IPS-NIHi11 (cell line): ENCODE measurements at places on chromosomes 6 and 20.
A peak's percentile ranks its signal among the peaks of the same experiment; 100 is the strongest.

- DNase-seq, result no peak
Measured at GRCh38 chr6:133980168-133980567, 27.1 kb downstream of the TBPL1 start.

GRCh38 chr20:38805502-38805957, at the start of gene PPP1R16B:
Gene PPP1R16B (plus strand): TSS chr20:38805697. CDS start chr20:38835926, 30,229 bp downstream.
- DNase-seq, result peak; percentile 82

DNA sequence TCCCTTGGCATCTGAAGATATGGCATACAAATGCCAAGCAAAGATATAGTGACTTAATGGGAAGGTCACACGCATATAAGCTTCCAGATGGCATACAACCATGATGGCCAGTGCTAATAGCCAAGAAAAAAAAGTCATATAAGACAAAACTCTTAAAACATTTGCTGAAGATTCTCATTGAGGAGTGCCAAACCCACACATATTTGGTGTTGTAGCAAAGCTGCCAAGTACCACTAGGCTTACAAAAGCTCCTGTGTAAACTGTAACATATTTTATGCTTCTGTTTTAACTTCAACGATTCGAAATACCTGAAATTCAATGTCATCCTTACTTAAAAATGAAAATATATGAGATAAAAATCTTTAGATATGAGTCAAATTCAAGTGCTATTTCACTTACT, 123.0 kb downstream of the HMGCLL1 start:
- DNase-seq, result no peak

- no peak for DNase-seq
Measured at GRCh38 chr6:31426395-31427354, 23.3 kb downstream of the MICA start.

GRCh38 chr6:129490521-129491255, 219.3 kb downstream of the ARHGAP18 start:
- peak; percentile 48 for DNase-seq

DNA sequence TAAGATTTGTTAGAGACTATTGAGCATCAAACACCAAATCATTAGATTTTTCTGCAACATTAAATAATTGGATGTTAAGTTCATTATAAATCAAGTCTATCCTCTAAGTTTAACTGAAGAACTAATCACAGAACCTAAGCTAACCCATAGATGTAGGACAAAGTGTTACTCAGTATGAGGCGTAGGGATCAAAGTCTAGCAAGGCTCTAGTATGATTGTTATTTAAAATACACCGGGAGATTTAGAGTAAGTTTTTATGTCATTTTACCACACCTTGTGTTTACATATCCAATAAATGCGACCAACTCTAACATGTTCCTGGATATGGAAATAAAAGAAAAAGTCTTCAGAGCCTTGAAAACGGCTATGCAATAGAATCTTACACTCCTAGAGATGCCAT, 2.6 kb downstream of the ADGB start:
- DNase-seq, result no peak

DNA sequence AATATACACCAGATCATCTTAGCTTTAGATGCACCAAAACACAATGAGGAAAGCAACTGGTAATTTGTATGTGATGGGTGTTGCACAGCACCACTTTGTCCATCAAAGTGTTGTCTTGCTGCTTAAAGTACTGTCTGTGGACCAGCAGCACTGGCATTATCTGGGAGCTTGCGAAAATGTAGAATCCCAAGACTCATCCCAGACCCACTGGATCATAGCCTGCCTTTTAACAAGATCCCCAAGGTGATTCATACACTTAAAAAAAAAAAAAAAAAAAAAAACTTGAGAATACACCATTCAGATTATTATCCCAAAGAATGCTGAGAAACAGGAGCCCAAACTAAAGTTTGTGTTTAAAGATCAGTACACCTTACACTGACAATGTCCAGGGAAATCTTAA, 123.4 kb downstream of the TASP1 start:
- no peak for DNase-seq

- DNase-seq, result no peak
Measured at GRCh38 chr6:13226071-13226470, 102.3 kb downstream of the TBC1D7 start.

- no peak for DNase-seq
Measured at GRCh38 chr20:13852306-13852705, 67.5 kb downstream of the NDUFAF5 start.

- DNase-seq, result peak; percentile 72
Measured at GRCh38 chr6:26065952-26066380, 21.3 kb upstream of the HFE start.

GRCh38 chr6:12208190-12208589, 82.0 kb upstream of the EDN1 start:
- no peak for DNase-seq

- no peak for DNase-seq
Measured at GRCh38 chr20:53561505-53561904, 32.1 kb downstream of the ZNF217 start.

DNA sequence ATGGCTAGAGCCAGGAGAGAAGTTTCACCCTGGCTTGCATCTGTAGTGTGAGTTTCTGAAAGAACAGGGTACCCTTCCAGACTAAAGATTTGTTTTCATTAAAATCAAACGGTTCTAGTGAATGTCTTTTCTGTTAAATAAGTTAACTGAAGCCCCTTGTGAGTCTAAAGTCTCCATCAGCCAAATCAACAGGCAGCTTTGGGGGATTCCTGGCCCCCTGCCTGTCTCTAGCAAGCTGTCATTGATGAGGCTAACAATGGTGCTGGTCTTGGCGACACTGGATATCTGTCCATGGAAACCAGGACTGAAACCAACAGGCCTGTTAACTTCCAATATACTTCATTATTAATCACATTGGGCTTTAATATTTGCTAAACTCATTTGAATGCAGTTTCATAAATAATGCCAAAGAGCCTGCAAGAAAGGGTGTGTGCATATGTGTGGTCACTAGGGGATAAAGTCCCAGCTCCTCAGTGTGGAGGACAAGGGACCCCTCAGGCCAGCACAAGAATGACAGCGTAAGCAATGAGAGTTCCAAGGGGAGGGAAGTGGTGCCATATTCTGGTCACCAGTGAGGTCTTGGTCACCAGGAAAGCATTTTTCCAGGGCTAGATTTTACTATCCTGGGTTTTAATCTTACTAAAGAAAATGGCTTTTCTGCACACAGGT, 9.1 kb upstream of the RNF182 start:
- no peak for DNase-seq

- no peak for DNase-seq
Measured at GRCh38 chr6:85703406-85703805, 60.7 kb upstream of the SYNCRIP start.

GRCh38 chr20:41497186-41497895, 120.8 kb downstream of the CHD6 start:
- no peak for DNase-seq

- no peak for DNase-seq
Measured at GRCh38 chr6:104625536-104625935, 234.2 kb downstream of the HACE1 start.

DNA sequence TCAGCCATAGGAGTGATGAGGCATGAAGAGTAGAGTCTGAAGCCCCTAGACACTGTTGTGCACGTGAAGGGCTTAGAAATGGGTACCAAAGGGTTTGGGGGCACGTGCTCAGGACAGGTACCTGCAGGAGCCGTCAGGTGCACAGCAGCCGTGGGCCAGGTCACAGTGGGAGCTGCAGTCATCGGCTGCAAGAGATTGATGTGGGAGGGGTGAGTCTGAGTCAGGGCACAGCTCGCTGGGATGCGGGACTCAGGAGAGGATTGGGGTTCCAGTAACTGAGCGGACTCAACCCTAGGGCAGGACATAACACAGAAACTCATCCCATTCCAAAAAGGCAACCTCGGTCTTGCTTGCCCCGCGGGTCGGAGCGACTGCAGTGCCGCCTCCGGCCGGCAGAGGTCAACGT, 1.1 kb downstream of the DLK2 start:
- no peak for DNase-seq

DNA sequence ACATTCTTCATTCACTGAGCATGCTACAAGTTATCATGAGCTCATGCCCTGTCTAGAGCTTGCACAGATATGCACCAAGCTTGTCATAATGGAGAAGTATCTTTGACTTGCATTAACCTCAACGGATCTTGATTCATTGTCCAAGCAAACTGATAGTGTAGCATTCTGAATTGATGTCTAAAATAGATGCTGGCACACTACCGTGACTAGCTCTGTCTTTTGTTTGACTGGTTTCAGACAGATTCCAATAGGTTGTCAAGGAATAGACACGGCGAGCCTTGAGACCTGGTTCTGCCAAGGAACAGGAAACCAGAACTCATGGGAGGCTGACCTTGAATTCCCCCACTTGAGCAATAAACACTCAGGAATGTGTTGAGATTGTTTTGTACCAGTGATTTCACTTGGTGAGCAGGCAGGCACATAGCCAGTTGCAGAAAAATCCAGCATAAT, 1153.1 kb upstream of the GJE1 start:
- no peak for DNase-seq

GRCh38 chr6:22940581-22941290, 371.4 kb downstream of the HDGFL1 start:
- no peak for DNase-seq

DNA sequence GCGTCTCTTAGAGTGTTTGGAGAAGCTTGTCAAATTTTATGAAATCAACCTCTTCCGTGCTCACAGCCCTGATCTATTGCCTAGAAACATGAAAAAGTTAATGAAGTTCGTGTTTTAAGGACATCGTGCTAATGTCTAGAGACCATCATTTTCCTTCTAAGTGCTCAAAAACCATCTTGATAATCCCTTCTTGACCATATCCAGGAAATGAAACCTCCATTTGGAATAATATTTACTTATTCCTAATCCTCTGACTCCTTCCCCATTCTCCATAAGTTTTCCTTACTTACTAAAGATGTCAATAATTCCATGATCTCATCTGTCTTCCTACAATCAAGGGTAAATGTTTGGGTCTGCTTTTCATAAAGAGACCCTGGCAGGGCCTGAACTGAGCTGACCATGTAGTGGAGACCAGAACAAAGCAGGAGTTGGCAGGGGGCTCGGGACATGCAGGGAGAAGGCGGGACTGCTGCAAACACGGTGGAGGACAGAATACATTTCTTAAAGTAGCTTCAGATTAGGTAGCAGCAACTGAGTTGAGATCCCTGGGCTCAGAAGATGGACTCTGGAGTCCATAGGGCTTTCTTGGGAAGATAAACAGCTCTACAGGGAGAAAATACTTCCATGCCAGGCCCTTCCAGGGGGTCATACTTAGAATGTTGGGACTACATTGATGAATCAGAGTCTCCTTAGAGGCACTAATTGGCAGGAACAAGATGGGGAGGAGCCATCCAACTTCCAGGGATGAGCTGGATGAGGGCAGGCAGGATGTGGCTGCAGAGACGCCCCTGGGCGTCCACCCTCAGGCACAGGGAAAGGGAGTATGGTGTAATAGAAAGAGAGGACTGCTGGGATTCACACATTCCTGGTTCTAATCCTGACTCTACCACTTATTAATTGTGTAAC, 100.7 kb downstream of the RIN2 start:
- DNase-seq, result no peak

GRCh38 chr6:85482206-85482904, 32.5 kb downstream of the NT5E start:
- DNase-seq, result no peak

- DNase-seq, result no peak
Measured at GRCh38 chr6:12806796-12807195, 90.2 kb downstream of the PHACTR1 start.
